ENCODE measurements at places on chromosomes 2 and 18.

DNA sequence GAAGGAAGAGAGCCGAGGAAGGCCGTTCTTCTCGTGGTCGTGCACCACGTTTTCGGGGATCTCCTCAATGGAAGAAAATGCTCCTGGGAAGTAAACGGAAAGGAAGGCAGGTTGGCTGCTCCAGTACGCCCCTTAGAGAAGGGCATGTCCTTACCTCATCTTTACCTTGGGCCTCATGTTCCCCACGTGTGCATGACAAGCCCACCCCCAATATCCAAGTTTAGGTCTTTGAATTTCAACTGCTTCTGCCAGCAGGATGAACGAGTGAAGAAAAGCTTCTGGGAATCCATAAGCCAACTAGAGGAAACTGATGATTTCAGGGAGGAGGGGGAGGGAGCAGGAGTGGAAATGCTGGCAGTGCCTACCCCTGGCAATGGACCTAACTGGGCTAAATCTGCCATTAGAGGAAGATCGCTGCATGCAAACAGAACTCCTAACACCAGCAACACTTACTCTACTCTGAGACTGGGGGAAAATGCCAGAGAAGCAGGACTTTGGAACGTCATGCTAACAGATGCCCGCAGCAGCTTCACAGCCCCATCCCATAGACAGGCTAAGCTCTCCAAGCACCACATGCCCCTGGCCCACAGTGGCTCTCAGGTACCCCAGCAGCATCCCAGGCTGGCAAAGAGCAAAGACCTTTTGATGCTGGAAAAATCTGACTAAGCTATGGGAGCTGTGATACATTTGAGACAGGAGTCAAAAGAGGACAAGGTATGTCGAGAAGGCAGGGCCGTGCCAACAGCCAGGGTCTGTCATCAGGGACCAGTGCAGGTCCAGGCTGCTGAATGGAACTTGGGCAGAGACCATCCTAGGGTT is 21.7 kb downstream of the CHST10 start:
- no peak for DNase-seq

DNA sequence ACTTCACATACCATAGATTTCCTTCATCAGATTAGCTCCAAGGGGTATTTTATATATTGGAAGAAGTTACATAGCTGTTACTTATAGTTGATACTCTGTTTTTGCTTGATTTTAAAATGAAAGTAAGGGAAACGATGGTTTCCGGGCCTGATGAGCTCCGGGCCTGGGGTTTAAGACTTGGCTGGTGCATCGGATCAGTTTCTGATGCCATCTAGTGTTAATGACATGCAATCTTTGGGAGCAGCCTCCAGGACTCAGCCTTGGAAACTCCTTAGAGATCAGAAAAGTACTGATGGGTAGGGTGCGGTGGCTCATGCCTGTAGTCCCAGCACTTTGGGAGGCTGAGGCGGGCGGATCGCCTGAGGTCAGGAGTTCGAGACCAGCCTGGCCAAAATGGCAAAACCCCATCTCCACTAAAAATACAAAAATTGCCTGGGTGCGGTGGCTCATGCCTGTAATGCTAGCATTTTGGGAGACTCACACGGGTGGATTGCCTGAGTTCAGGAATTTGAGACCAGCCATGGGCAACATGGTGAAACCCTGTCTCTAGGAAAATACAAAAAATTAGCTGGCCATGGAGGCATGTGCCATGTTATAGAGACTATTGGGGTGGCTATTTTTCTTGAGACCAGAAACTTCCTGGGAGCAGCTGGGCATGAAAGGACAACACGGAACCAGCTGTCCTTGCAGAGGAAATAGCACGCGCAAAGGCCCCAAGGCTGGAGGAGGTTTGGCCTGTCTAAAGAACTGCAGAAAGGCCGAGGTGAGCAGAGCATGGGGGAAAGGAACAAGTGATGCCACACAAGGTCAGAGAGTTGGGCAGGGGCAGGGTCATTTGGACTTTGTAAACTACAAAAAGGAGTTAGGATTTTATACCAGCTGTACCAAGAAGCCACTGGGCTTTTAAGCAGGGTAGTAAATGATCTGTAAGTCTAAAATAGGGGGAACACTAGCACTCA is 46.9 kb upstream of the CNOT11 start:
- DNase-seq = no peak

DNA sequence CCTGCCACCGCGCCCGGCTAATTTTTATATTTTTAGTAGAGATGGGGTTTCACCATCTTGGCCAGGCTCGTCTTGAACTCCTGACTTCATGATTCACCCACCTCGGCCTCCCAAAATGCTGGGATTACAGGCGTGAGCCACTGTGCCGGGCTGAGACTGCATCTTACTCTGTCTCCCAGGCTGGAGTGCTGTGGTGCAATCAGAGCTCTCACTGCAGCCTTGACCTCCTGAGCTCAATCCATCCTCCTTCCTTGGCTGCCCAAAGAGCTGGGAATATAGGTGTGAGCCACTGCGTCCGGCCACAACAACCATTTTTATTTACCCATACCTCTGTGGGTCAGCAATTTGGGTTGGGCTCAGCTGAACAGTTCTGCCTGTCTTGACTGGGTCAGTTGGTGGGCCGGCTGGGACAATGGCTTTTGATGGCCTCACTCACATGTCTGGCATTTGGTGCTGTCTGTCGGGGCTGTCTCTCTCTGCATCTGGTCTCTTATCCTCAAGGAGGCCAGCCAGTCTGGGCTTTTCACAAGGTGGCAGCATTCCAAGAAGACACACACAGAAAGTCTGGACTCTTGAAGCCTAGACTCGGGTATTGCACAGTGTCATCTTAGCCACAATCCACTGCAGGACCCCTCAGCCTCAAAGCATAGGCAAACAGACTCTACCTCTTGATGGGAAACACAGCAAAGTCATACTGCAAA is 116.8 kb upstream of the GATA6 start:
- DNase-seq = no peak

DNA sequence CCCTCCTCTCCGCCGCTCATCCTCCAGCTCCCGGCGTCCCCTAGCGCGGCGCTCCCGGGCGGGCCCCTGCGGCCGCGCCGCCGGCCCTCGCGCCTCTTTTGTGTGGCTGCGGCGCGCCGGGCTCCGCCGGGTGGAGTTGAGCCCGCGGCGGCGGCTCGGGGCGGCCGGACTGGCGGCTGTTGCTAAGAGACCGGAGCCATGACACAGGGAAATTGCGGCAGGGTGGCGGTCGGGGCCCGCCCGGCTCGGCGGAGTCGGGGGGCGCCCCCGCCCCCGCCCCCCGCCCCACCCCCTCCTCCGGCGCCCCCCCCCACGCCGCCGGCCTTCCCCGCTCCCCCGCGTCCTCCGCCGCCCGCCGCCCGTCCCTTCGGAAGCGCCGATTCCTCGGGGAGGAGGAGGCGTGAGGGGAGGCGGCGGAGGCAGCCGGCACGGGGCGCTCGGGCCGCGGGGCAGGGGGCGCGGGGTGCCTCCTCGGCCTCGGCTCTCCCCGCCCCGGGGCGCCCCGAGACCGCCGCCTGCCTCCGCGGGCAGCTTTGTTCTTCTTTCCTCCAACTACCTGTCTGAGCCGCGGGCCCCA is at the start of gene TMEM200C:
TSS of gene TMEM200C (minus strand) at position 224 of the 577 bp plus-strand sequence. CDS start 3,459 bp downstream, outside the sequence.
- DNase-seq = no peak

DNA sequence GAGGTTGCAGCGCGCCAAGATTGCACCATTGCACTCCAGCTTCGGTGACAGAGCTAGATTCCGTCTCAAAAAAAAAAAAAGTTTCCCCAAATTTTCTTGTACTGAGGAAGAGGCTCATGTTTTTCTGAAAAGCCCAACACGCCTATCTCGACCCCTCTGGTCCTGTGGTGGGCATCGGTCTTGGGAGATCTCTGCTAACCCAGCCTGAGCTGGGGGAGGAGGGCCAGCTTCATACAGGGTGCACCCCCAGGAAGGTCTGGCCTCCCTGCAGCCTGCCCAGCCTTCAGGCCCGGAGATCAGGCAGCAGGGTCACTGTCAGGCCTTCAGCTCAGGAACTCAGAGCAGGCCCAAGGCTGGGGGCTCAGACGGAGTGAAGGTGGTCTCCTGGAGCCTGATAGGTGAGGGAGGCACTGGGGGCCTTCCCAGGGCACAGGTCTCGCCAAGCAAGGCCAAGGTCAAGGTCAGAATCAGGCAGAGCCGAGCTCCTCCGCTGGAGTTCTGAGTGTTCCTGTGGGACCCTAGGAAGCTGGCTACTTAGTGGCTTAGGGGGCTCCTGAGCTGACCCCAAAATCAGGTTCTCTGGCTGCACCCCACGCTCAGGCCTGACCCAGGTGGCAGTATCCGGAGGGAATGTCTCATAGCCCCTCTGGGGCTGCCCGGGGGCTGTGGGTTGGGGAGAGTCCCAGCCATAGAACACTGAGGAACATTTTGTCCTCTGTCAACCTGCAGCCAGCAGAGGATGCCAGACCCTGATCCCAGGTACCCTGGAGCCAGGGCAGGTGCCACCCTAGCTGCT is 37.9 kb upstream of the SMAD7 start:
- no peak for DNase-seq

DNA sequence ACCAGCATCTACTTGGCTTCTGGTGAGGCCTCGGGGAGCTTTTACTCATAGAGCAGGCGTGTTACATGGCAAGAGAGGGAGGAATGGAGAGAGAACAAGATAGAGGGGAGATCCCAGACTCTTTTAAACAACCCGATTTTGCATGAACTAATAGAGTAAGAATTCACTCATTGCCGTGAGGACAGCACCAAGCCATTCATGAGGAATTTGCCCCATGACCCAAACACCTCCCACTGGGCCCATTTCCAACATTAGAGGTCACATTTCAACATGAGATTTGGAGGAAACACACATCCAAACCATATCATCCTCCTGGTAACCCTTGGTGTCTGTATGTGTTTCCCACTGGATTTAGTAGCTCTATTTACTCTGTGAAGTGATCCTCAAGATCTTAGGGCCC is 249.9 kb upstream of the SP5 start:
- no peak for DNase-seq

GRCh38 chr2:37335604-37336003 is 8.8 kb upstream of the QPCT start:
- no peak for DNase-seq

GRCh38 chr2:178764097-178764496 is 43.1 kb downstream of the TTN start:
- DNase-seq = no peak

GRCh38 chr2:66270247-66270646 is 164.7 kb upstream of the MEIS1 start:
- DNase-seq = no peak

GRCh38 chr2:71613953-71614925 is 160.9 kb downstream of the DYSF start:
- DNase-seq = no peak

- no peak for DNase-seq
Measured at GRCh38 chr2:47344890-47345589, 57.9 kb upstream of the MSH2 start.
